ENCODE measurements at places on chromosomes 6 and 20.

- no peak for DNase-seq
Observed at GRCh38 chr20:53028337-53029007, 56.3 kb downstream of the TSHZ2 start.

- no peak for DNase-seq
Observed at GRCh38 chr6:134909701-134910592, 40.0 kb downstream of the ALDH8A1 start.

GRCh38 chr20:40933758-40934157 lies 94.9 kb upstream of the TOP1 start:
- no peak for DNase-seq

- no peak for DNase-seq
Observed at GRCh38 chr20:19027971-19028370, 184.5 kb upstream of the SLC24A3 start.

GRCh38 chr6:34540222-34540621 lies 15.9 kb downstream of the SPDEF start:
- no peak for DNase-seq

GRCh38 chr20:2593756-2594155 lies 57.4 kb downstream of the TMC2 start:
- DNase-seq: no peak

DNA sequence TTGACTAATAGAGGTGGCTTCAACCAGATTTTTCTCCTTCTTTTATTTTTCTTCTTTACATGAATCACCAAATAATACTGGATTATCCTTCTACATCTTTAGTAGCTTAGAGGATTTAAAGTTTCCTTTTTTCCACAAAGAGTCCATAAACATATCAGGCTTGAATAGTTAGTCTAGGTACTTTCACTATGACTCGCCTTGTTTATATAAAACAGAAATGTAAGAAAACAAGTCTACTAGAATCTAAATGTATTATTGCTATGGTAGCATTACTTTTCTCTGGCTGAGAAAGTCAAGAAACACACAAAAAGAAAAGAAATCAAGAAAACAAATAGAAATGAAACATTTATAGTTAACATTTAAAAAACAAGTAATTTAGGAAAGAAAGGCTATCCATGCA lies 215.2 kb downstream of the PTPRK start:
- DNase-seq: no peak

Measured in anterior cingulate cortex (tissue), 58 donors.